Astrocyte of the spinal cord (primary cell): ENCODE measurements at places on chromosomes 16 and 17.

DNA sequence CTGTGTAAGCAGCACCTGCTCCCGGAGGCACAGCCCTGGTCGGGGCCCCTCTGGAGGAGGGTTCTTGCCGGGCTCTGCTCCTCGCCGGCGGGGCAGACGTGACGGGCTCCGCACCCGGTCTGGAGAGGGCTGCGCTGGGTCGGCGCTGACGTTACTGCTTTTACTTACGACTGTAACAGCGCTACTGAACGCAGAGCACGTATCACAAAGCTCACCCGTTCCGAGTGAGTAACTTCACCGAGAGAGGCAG is 1.3 kb upstream of the RAB40C start:
- DNase-seq = peak; percentile 65

DNA sequence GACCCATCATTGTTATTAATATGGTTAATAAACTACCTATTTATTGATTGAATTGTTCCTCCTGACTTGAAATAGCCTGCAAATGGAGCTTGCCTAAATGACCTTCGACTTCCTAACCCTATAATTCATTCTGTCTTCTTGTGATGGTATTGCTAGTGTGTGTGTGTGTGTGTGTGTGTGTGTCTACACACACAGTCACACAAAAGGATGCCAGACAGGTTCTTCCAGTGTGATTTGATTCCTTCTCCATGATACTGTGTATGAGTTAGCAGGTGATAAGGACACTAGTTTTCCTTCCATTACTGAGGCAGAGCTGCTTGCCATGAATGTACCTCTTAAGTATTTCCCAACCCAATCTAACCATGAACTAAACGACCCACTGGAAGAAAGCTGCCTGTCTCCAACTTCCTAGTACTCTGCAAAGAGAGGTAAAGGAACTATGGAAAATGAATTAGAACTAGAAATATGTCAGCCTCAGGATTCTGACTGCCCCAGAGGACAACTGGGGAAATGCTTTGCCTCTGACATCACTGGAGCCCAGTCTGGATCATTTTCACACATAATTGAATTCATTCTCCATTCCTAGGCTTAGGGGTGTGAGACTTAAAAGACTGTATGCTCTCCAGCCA is 3.5 kb upstream of the CDC6 start:
- peak; percentile 90 for DNase-seq

DNA sequence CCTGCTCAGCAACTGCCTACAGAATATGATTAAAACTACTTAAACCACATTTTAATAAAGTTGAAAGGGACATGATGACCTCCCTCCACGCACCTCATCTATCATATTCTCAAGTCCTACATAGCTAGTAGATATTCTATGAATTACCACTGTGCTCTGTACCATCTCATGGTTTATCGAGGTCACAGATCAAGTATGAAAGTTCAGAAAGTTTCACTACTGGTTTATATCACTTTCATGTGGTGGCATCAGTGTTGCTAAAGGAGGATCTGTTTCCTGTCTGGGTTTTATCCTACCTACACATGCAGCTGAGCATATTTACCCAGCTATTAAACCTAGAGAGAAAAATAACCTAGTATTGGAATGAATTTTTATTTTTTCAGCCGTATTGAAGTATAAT is 214.9 kb upstream of the MON1B start:
- DNase-seq = no peak

GRCh38 chr16:55370762-55371482 is 46.9 kb downstream of the IRX6 start:
- DNase-seq = peak; percentile 35

- peak; percentile 82 for DNase-seq
Measured at GRCh38 chr17:73292031-73292531, 19.7 kb downstream of the CDC42EP4 start.

DNA sequence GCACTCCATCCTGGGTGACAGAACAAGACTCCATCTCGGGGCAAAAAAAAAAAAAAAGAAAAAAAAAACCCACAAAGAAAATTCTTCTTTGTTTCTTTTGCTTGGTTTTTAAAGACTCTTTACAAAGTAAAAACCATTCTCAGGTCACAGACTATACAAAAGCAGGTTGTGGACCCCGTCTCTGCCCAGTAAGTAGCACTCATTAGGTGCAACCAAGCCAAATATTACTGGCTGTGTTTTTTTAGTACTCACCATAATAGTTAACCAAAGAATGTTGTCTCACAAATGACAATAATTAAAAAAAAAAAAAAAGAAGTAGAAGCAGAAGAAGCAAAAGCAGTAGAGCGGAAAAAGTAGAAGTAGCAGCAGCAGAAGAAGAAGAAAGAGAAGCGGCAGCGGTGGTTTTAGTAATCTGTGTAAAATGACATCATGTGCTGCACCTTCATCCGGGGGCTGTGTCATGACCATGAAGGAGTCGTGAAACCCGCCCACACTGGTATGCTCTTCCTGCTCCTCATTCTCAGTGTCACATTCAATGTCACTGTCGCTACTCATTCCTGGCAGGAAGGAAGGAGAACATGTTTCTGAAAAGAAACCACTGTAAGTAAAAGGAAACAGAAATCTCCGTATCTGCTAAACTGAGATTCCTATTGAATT is 105.4 kb downstream of the TRIM37 start:
- DNase-seq = peak; percentile 61

DNA sequence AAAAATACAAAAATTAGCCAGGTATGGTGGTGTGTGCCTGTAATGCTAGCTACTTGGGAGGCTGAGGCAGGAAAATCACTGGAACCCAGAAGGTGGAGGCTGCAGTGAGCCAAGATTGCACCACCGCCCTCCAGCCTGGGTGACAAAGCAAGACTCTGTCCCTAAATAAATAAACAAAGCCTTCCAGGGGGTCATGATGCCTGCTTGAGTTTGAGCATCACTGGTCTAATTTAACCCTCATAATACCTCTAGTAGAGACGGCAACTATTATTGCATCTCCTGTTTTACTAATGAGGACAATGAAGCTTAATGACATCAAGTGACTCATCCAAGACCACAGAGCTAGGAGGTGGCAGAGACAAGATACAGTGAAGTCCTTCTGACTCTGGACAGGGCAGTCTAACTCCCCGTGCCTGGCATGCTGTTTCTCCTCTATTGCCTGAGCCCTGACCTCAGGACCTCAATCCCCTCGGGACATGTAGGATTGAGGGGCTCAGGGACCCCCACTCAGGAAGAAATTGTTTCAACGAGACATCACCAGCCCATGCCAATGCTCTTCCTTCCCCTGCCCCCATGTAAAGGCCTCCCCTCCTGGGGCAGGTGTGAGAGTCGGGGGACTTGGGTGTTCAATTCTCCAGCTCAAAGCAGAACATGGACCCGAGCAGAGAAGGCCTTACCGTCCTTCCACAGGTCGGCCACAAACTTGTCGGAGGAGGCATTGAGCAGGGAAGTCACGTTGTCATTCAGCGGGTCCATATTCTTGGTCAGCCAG is 102.9 kb downstream of the NDE1 start:
- DNase-seq = no peak

DNA sequence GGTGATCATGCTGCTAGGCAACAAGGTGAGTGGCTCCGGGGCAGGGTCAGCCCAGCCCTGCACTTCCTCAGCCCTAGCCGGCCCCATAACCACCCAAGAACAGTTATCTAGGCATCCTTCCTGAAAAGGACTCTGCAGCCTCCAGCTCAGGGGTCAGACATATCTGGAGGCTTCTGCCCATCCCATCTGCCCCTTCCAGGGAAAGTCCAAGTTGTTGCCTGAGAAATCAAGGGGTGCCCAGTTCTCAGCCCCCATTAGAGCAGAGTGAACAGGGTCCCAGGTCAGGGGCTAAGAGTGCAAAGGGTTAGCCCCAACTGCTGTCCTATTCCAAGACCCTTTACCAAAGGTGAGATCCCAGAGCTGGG is 4.1 kb upstream of the NHERF1 start:
- DNase-seq = no peak

GRCh38 chr16:89596957-89597649 is 16.3 kb upstream of the DPEP1 start:
- no peak for DNase-seq

DNA sequence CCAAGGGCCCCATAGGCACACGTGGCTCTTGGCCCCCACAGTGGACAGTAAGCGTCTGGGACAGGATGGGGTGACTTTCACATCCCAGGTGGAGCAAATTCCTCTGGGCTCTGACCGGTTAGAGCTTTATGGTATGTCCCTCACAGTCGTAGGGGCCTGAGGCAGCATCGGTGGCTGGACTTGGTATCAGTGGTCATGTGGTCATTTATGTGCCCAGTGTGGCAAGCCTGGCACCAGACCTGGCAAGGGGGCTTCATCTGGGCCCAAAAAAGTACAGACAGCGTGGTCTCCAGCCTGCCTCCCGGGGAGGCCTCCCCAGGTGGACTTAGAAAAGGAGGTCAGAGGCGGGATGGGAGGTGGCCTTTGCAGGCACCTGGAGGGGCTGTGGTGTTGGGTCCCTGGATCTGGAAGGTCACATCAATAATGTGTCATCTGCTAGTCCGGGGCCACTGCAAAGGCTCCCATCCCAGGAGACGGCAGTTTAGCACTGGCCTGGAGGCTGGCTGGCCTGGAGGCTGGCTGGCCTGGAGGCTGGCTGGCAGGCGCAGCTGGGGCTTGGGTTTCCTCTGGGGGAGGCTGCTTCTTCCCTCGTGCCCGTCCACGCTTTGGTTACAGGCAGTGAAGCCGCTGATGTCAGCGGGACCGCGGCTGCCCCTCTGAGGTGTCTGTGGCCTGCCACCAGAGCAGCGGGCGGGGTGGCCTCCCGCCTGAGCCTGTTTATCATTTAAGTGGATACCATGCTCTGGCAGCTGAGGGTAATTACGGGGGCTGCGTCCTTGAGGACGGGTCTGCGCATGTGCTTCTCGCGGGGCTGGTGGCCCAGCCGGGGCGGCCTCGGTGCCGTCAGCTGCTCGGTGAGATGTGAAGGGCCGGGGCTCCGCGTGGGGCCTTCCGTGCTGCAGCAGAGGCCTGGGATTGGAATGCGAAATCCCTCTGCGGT is 20.7 kb upstream of the CBX4 start:
- DNase-seq = no peak

DNA sequence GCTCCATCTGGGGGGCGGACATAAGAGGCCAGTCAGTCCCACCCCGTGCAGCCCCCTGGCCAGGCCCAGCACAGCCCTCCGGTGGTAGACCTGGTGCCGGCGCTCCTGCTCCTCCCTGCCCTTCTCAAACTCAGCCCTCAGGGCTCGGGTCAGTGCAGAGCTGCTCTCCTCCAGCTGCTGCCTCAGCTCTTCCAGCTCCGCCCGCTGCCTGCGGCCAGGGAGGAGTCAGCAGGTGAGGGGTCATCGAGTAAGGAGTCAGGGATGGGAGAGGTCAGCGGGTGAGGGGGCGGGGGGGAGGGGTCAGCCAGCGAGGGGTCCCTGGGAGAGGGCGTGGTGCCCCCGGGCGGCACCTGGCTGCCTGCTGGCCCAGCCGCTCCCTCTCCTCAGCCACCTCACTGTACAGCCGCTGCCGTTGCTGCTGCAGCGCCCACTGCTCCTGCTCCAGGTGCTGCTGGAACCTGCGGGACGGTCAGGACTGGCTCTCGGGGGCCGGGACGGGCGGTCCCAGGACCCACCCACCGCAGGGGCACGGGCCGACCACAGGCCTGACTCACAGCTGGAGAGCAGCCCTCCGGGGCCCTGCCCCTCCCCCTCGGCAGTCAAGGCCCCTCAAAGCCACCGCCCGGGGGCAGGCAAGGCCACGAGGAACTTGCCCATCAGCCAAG is 26.5 kb upstream of the AATK start:
- DNase-seq = no peak

- DNase-seq = no peak
Measured at GRCh38 chr17:59483860-59484259, 81.5 kb upstream of the DHX40 start.

DNA sequence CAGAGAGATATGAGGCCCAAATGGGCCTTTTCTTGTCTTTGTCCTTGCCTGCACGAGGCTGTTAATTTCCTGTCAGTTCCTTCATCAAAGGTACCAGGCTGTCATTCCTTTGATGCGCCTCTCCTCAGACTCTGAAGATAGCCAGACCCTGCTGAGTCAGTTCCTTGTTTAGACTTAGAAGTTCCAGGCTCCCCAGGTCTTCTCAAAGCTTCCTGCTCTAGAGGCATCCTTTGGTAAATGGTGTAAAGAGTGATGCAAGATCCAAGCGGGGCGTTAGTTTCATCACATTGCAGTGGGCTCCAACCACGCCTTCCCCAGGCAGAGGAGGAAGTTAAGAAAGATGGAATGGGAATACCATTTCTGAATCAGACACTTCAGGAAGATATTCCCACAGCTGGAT is 4.0 kb upstream of the CDH11 start:
- peak; percentile 77 for DNase-seq

- no peak for DNase-seq
Measured at GRCh38 chr16:86101897-86102157, 202.9 kb downstream of the IRF8 start.

- DNase-seq = peak; percentile 83
Measured at GRCh38 chr16:86740906-86741799, 162.8 kb downstream of the FOXL1 start.

DNA sequence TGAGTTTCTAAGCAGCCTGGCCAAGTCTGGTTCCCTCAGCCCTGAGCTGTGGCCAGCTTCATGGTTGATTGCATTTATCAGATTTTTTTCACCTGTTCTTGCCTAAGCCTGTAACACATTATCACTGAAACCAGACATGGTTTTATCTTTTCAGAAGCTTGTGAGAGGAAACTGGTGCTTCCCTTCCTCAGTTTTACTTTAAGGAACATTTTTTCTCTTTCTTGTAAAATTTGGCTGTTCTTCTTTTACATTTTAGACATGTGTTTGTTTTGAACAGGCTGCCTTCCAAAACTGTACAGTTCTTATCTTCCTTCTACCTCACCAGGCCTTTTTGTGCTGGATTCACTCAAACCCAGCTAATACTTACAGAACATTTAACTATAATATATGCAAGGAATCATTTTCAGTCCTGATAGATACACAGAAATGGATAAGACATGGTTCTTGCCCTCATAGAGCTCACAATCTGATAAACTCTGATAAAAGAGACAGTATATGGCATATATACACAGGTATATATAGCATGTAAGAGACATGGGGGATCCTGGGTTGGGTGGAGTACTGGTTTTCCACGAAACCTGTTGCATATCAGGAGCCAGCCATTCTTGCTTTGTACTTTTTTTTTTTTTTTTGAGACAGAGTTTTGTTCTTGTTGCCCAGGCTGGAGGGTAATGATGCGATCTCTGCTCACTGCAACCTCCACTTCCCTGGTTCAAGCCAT is 44.5 kb downstream of the ZNRF1 start:
- DNase-seq = peak; percentile 24
